ENCODE measurements at places on chromosomes 11 and 22.

- DNase-seq, result peak; percentile 57
Measured at GRCh38 chr22:19984201-19984753, 32.3 kb downstream of the ARVCF start.

- DNase-seq, result no peak
Measured at GRCh38 chr11:117601006-117601708, 195.9 kb downstream of the DSCAML1 start.

GRCh38 chr11:70031631-70032469 lies 46.3 kb upstream of the ANO1 start:
- no peak for DNase-seq

DNA sequence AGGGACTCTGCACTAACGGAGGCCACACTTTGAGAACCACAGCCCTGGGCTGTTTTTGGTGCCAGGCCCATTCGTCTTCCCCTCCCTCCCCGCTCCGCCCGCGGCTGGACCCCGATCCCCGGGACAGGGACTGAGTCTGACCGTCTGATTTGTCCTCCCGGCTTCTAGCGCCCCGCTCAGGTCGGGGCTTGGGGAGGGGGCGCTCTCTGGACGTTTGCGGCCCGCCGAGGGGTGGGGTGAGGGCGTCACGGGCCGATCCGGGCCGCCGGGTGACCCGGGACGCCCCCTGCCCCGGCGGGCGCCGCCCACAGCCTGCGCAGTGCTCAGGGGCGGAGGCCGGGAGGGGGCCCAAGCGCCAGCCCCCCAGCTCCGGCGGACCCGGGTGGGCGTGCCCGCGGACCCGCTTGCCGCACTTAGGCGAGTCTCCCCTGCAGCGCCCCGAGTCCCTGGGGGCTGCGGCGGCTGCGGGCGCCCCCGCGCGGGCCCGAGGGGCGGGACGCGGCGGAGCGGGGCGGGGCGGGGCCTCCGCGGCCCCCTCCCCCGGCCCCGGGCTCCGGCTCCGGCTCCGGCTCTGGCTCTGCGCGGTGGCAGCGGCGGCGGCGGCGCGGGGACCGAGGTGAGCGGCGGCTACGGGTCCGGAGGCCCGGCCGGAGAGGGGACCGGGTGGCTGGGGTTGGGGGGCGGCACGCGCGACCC lies 33.7 kb upstream of the PRR5 start:
- no peak for DNase-seq

DNA sequence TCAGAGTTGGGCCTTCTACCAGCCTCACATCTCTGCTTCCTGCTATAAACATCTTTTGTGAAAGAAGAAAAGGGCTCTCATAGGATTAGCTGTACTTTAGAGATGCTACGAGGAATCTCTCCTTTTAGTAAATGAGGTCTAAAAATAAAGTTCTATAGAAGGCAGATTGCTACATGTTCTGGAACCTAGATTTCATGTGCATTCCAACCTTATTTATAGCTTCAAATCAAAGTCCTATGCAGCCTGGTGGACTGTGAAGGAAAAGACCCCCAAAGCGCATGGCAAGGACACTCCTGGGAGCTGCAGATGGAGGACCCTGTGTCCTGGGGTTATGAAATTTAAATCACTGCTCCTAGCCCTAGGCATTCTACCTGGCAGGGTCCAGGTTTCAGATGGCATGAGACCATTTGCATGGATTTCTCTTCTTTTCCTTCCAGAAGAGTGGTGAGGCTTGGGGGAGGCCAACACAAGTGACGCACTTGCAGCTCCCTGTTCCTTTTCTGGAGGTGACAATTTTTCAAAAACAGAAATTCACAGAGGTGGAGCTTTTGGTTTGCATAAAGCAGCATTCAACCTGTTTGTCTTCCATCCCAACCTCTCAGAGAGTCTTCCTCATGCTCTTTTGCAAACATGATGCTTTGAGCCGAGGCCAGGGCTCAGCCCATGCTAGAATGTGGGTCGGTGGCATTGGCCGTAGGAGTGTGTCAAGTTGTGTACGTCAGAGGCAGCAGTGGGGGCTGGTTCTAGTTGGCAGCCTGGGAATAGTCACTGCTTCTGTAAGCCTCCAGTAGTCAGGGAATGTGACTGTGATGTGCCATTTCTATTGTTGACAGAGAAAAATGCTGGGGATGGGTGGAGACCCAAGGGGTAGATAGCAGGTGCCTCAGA lies 6.3 kb downstream of the CRY2 start:
- DNase-seq, result no peak

Data from AG10803 (cell line).